ENCODE measurements at places on chromosomes 16 and 17.

- no peak for DNase-seq
Measured at GRCh38 chr17:74943808-74944522, 8.3 kb downstream of the OTOP3 start.

- no peak for DNase-seq
Measured at GRCh38 chr17:75135946-75136345, 4.4 kb upstream of the NT5C start.

DNA sequence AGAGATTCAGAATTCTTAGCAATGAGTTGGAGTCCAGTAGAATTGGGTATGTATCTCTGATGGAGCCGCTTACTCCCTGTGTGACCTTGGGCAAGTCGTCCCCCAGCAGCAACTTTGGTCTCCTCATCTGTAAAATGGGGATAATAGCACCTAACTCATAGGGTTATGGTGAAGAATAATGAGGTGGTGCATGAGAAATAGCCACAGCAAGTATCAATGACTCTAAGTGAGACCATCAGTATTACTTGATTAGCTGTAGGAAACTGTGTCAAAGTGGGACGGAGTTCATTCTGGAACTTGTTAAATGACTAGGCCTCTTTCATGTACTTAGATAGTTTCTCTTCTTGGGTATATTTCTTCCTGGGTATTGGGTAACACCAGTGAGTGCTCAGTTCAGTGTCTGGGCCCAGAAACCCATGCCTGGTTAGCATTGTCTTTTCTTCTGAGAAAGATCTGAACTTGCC, 6.4 kb downstream of the PRKCB start:
- DNase-seq: peak; percentile 47

DNA sequence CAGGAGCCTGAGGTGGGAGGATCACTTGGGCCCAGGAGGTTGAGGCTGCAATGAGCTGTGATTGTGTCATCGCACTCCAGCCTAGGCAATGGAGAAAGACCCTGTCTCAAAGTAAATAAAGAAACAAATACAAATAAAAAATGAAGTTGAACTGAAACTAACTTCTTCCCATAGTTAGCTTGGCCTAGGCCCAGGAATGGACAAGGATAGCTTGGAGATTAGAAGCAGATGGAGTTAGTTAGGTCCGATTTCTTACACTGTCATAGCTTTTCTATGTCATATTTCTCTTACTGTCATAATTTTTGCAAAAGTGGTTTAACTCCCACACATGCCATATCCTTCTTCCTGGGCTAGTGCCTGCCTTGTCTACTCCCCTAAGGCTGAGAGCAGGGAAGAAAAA, 154.7 kb upstream of the CACNG3 start:
- DNase-seq: no peak

DNA sequence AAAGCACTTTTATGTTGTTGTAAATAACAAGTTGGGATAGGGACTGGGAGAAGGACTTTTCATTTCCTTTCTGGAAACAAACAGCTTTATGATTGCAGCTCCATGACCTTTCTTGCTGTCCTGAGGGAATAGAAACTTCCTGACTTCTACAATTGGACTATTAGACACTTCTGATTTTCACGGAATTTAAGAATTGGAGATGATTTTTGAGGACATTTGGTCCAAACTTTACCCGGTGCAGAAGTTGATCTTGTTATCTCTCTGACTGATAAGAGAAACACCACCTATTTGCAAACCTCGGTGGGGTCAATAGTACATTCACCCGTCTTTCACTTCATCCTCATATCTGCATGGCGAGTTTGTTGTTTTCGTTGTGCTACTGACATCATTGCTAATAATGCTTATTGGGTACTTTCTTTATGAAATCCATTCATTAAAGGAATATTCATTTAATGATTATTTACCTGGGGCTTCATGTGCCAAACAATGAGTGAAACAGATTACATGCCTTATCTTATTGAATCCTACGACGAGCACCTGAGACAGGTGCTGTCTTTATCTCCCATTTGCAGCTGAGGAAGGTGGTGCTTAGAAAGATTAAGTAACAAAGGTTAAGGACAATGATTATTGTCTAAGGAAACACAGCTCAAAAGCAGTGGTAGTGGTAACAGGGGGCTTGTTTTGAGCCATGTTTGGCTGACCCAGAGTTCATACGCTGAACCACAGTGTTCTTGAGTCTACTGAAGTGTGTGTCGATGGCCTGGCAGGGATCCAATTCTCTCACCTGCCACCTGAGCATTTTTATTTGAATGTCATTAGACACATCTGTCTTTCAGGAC, 176.9 kb upstream of the FAM20A start:
- DNase-seq: no peak

DNA sequence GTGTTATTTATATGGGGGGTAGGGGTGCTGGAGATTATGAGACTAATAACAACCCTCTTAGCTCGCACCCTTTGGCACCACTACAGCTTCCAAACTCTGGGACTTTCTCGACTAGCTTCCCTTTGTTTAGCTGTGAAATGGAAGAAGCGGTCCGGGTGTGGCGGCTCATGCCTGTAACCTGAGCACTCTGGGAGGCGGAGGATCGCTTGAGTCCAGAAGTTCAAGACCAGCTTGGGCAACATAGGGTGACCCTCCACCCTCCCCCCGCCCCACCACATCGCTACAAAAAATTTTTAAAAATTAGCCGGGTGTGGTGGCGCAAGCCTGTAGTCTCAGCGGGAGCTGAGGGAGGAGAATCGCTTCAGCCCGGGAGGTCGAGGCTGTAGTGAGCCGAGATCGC, 814 bp upstream of the CDH3 start:
- DNase-seq: no peak

DNA sequence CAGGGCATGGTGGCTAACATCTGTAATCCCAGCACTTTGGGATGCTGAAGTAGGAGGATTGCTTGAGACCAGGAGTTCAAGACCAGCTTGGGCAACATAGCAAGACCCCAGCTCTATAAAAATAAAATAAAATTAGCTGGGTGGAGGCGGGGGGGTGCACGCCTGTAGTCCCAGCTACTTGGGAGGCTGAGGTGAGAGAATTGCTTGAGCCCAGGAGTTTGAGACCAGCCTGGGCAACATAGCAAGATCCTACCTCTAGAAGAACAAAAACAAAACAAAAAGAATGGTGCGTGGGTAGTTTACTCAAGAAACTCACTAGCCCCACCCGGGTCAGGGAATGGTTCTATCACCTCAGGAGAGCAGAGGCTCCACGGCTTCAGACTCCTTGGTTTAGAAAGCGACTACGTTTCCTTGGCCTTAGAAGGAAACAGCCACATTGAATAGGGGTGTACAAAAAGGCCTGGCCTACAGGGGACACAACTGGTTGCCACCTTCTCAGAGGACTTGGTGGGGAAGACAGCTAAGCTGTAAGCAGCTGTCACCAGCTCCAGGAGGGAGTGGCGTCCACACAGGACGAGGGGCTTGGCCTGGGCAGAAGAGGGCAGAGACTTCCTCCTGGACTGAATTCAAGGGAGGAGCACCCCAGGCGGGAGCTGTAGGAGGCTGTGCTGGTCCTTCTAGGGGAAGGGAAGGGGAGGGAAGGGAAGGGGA, 716 bp downstream of the TK1 start:
- peak; percentile 56 for DNase-seq

GRCh38 chr16:23279721-23280153, 22.4 kb upstream of the SCNN1B start:
- no peak for DNase-seq

DNA sequence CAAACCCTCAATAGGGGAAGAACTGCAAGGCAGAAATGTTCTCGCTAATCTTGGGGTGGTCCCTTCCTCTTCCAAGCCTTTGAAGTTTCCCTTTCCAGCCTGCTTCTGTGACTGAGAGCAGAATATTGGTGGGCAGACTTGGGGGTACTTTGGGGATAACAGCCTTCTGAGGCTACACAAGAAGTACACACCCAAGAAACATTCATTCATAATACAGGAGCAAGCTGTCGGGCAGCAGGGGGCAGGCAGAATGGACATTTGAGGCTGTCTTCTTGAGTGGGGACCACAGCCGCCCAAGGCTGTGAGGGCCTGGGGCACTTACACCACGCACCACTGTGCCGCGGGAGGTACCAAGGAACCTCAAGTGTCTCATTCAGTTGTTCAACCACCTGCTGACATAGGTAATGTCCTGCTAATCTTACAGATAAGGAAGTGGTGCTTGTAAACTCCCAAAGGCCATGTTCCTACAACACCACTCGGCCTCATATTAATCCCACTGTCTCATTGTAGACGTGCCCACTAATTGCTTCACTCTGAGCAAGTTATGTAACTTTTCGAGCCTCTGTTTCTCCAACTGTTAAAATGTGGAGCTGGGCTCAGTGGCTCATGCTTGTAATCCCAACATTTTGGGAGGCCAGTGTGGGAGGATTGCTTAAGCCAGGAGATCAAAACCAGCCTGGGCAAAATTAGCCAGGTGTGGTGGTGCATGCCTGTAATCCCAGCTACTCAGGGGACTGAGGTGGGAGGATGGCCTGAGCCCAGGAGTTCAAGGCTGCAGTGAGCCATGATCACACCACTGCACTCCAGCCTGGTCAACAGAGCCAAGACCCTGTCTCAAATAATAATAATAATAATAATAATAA, 2.5 kb upstream of the MRPS23 start:
- DNase-seq: no peak

- DNase-seq: peak; percentile 77
Measured at GRCh38 chr17:18921912-18922451, 30.0 kb upstream of the SLC5A10 start.

DNA sequence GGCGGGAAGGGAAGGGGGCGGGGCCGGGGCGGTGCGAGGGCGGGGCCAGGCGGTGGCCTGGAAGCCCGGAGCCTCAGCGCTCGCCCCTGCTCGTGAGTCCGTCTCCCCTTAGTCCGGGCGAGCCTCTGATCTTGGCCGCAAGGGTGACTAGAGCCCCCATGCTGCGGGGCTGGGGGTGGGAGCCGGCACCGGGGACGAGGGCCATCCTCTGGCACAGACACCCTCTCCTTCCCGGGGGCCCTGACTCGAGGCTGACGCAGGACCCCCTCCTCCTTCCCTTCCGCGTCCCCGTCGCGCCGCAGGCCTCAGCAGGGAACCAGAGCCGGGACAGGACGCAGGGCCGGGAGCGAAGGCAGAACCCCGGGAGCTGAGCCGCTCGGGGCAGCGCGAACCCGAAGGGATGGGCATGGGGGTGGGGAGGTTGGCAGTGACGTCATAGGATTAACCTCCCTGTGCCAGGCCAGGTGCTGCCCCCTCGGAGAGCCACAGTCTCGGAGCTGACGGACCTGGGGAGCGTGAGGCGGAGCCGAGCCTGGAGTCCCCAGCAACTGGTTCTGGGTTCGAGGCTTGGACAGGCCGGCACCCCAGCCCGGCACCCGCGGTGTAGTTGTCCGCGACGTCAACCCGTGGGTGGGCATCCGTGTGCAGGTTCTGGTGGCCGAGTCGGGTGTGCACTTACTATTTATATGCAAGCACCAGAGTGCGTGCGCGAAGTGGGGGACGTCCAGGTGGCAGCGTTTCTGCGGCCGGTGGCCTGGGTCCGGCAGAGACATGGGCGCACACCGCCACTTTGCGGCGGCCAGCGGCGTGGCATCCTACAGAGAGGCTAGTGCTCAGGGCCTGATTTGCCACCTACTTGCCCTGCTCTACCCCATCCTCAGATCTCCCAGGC, 503 bp upstream of the PLCD3 start:
- peak; percentile 67 for DNase-seq

- DNase-seq: peak; percentile 90
Measured at GRCh38 chr17:59963738-59964481, 630 bp downstream of the RNFT1 start.

DNA sequence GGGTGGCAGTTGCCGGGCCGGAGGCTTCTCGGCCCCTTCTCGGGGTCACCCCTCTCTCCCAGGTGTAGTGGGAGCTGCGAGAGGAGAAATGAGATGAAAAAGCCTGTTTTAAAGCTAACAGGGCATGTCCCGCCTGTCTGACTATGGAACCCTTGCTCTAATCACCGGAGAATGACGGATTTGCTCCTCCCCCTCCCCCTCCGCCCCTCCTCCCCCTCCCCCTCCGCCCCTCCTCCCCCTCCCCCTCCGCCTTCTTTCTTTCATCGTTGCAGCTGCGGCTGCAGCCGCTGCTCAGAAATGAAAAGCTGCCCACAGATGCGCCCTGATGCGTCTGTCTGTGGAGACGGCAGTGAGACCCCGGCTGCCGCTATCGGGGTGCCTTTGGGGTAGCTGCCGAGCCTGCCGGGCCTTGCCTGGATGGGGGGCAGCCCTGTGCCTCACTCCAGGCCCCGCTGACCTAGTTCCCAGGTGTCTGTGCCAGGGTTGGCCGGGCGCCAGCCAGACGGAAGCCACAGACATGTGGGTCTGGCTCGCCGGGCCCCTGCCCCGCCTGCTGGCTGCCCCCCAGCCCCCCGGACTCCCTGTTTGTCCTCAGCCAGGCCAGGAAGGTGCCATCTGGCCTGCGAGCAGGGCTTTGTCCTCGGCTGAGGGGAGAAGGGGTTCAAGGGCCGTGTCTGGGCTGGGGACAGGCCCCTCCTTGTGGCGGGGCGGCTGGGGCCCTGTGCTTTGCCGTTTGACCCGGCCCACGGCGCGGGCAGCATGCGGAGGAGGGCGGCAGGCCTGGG, 37.7 kb downstream of the GINS2 start:
- DNase-seq: no peak

- DNase-seq: no peak
Measured at GRCh38 chr16:938136-938535, 32.6 kb downstream of the LMF1 start.

- DNase-seq: no peak
Measured at GRCh38 chr17:28711723-28712031, at the start of gene PROCA1. PROCA1 (minus strand) TSS chr17:28711888; CDS start chr17:28711660, 228 bp downstream.

- DNase-seq: peak; percentile 89
Measured at GRCh38 chr17:77834170-77835115, 124.1 kb upstream of the TNRC6C start.

DNA sequence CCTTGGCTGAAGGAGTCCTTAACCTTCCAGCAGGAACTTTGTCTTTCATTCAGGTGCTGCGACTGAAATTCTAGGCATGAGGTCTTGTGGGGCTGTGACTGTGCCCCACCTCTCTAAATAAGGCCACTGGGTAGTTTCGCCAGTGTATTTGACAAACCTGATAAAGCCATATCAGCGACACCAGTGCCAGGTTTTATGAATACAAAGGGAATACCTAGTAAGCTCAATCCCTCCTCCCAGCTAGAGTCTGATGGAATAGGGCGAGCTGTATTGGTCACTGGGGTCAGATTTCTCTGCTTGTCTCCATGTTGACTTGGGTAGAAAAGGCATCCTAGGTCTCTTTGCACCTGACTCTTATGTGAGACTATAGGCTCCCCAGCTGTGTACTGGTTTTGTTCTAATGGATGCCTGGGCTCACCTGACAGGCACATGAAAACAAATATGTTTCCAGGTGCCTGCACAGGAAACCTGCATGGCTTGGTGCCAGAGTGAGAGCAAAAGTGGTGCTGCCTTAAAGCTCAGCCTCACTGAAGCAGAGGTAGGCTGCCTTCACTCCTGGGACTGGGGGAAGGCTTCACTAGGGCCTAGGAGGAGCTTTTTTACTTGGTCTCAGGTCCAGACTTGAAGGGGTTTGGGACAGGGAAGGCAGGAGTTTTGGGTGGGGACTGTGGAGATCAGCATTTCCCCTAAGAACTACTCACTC, 8.3 kb downstream of the SLC7A6 start:
- no peak for DNase-seq

GRCh38 chr17:67830440-67830839, 5.1 kb downstream of the BPTF start:
- DNase-seq: no peak

GRCh38 chr16:4667203-4667963, 26.0 kb upstream of the NUDT16L1 start:
- no peak for DNase-seq
